ENCODE measurements at places on chromosomes 7 and 10.

- DNase-seq = no peak
Measured at GRCh38 chr10:89390476-89391225, 1.8 kb upstream of the IFIT1 start.

DNA sequence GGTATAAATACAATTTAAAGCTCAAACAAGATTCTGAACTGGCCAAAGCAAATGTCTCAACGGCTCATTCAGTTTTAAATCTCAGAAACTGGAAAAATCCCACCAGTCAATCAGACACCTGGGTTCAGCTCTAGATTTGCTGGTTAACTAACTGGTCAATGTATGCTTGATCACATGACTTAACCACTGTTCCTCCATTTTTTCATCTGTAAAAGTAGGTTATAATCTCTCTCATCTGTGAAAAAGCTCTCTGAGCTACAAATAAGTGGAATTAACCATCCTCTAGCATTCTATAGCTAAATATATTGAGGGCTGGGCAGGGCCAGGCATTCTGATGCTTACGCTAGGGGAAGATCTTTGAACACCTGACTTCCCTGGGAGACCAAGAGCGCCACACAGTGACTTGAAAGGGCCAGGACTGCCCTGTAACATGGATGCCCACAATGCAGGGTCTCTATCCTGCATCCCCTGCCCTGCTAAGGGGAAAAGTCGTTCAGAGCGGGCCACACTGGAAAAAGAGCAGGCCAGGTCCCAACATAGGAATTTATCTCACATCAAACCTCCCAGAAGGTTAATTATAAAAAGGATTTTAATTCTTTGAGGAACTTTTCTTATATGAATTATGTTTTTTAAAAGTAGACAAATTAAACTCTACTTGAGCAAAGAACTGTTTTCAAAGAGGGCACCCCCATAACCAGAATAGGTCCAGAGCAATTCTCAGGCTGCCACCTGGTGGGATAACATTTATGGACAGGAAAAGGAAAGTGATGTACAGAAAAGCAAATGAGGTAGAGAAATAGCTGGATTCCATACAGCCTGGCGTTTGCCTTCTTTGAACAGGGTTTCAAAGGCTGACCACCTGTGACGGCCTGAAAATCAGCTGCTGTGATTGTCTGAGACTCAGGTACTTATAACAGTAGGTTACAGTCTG, 1.8 kb downstream of the RP9 start:
- DNase-seq = no peak

- DNase-seq = no peak
Measured at GRCh38 chr7:44096326-44096881, 7.7 kb upstream of the AEBP1 start.

- no peak for DNase-seq
Measured at GRCh38 chr7:106881984-106882383, 16.9 kb downstream of the PIK3CG start.

DNA sequence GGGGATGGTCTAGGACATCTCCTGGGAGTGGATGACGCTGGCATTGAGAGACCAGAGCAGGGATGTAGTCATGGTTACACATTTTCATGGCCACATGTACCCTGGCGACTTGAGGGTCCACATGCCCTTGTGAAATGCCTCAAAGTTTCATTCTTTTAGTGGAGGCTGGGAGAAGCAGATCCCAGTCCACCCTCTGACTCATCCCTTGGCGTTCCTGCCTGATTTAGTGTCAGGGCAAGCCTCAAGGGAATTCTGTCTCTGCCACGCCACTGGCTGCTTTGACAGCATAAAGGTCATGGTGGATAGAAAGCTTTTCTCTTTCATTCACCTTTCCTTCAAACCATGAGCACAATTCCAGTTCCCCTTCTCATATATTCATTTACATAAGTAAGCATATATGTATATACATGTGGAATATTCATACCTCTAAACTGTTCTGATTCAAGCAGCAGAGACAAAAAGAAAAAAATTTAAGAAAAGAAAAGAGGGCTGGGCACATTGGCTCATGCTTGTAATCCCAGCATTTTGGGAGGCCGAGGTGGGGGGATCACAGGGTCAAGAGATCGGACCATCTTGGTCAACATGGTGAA, 21.8 kb upstream of the KIF5B start:
- DNase-seq = no peak

All from HFF-Myc (cell line).